Retinal pigment epithelial cell (primary cell): ENCODE measurements at places on chromosomes 4 and X.
A peak's percentile ranks its signal among the peaks of the same experiment; 100 is the strongest.

DNA sequence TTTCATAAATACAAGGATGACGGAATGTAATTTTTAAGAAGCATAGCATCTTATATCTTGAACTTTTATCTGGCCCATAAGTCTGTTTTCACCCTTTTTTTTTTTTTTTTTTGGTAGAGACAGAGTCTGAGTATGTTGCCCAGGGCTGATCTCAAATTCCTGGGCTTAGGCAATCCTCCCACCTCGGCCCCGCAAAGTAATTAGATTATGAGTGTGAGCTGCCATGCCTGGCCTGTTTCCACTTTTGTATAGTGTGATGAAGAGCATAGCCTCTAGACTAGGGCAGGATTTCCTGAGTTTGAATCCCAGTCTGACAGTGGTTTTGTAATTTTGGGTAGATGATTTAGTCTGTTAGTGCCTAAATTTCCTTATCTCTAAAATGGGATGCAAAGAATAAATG is 11.0 kb downstream of the STIM2 start:
- DNase-seq = no peak

- no peak for DNase-seq
Measured at GRCh38 chr4:38101563-38101962, 141.4 kb downstream of the PTTG2 start.

- no peak for DNase-seq
Measured at GRCh38 chrX:122248681-122249080, 935.4 kb upstream of the GRIA3 start.

DNA sequence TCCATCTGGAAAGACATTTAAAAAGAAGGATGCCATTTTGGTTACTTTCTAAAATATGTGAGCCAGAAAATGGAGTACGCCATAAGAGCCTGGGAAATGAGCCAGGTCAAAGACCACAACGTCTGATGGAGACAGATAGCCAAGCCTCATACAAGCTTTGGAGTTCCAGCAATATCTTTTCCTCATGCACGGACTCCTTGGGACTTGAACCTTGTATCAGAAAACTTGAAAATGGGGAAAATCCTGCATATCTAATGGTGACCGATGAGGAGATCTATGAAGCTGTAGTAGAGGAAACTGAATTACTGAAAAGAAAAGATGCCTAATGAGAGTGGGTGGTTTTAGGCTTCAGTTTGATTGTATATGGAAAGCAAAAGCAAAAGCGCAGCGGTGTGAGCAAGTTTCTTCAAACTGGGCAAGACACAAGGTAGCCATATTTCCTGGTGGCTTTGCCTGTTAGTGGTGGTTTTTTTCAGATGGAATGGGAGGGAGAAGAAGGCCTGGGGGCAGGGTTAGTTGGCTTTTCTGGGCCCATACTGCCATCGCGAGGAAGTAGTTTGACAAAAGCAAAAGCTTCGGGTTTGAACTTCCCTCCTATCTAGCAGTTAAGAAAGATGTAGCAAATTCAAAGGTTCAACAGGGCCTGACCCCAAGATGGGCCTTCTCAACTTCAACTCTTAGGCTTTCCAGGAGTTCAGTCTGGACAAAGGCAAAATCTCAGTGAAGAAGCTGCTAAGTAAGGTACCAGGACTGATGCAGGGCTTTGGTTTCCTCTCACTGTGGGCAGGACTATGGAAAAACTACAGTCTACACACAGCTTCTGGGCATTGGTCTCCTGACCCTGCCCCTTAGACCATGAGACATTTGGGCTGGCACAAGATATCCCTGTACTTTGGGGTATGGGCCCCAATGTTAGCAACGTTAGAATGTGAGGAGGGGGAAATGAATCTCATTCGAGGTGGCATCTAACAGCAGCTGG is 210.0 kb upstream of the STK26 start:
- no peak for DNase-seq

GRCh38 chrX:57119416-57119815 is 1.9 kb downstream of the SPIN2B start:
- no peak for DNase-seq

DNA sequence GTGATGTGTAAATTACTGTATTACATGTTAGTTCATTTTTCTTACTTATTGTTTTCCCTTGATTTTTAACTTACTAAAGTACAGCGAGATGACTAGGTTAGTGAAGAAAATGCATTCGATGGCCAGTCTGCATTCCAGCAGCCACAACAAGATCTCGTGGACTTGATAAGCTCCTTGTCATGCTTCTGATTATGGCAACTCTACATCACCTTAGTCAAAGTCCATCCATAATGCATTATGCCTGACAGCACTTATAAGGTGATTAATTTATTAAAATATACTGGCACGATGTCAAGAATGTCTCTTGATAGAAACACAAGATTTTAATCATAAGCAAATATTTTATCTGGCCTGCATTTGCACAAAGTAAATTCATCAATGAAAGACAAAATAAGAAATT is 109.9 kb upstream of the NAP1L5 start:
- DNase-seq = peak; percentile 97

- DNase-seq = no peak
Measured at GRCh38 chrX:150701377-150701776, 8.2 kb downstream of the MTMR1 start.

DNA sequence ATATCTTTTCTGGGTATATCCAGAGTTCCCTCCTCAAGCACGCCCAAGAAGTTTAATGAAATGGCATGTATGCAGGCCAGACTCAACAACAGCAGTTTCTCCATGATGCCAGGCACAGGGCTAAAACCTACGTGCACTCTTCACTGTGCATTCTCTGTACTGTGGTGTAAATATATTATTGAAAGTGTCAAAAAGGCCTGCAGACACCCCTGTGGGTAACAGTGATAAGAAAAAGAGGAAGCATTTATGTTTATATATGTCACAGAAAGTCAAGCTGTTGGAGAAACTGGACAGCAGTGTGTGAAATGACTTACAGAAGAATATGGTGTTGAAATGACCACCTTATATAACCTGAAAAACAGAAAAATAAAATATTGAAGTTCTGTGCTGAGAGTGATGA is 29.6 kb upstream of the DCAF8L1 start:
- DNase-seq = no peak

- no peak for DNase-seq
Measured at GRCh38 chr4:47000406-47000805, 7.0 kb upstream of the GABRA4 start.

DNA sequence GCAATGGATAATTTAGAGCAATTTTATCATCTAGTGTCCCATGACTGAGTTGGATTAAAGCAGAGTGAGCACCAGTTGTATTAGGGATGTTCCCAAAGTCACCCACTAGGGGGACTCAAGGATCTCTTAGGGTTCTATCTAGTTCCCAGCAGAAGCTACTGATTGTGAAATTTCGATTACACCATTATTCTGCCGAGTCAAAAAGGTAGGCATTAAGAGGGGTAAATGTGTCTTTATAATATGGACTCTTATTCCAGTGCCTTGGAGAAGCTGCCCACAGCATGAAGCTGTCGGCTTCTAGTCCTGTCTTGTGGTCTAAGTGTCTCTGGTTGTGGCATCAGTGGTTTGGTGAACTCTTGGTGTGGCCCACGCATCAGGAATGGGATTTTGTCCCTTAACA is 53.3 kb downstream of the RGS12 start:
- no peak for DNase-seq
